Fibroblast of lung (primary cell): ENCODE measurements at places on chromosomes 12 and 14. TPM values are rescaled to one million over a fixed set of nuclear protein-coding genes. Genes with fewer than 3 reads are reported as not detected.

DNA sequence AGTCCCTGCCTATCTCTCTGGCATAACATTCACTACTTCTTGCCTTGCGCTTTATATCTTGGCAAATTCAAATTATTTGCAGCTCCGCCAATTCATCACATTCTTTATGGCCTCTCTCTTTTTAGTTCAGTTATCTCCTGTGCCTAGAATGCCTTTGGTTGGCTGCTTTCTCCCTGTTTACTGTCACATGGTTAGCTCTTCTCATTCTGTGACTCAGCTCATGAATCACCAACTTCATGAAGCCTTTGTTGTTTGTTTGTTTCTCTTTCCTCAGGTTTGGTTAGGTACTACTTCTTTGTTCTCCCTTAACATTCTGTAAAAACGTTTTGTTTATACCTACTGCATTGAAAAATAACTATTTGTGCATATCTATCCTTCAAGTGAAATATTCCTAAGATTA, 376.5 kb upstream of the GARIN6 start:
- H3K27me3 ChIP-seq = no peaks in the 10 kb centered on the region
- no peak overlapping the region for H3K4me3 ChIP-seq
- no peak for DNase-seq
- H3K36me3 ChIP-seq = no peaks in the 10 kb centered on the region
- no peaks in the 10 kb centered on the region for H3K4me1 ChIP-seq

- H3K4me3 ChIP-seq = peak overlapping the region; percentile 90
- DNase-seq = no peak
- H3K27me3 ChIP-seq = peaks cover under 1% of the 10 kb centered on the region
- H3K4me1 ChIP-seq = peaks cover 4% of the 10 kb centered on the region
Measured at GRCh38 chr14:23555533-23555881, 564 bp upstream of the THTPA start.

- no peak overlapping the region for H3K4me3 ChIP-seq
- H3K36me3 ChIP-seq = no peaks in the 10 kb centered on the region
- no peaks in the 10 kb centered on the region for H3K27me3 ChIP-seq
- no peak overlapping the region for H3K27ac ChIP-seq
- H3K4me1 ChIP-seq = peaks cover 2% of the 10 kb centered on the region
- peak; percentile 64 for DNase-seq
Measured at GRCh38 chr12:49636979-49637755, 13.8 kb downstream of the PRPF40B start.

DNA sequence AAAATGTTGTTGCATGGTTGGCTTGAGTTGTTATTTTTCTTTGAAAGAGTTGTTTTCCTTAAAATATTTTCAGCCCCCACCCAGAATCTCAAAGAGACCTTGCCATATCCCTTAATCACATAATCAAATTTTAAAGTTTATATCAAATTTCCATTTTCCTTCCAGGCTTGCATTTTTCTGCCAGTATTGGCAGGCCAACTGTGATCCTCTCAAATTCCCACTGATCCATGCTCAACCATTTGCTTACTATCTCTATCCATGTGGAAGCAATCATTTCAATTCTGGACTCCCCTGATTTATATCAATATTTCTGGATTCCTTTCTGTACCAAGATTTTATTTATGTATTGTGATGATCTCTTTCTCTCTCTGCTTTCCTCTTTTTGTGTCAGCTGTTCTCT, 64.2 kb upstream of the PYGL start:
- H3K36me3 ChIP-seq = no peaks in the 10 kb centered on the region
- H3K4me3 ChIP-seq = no peak overlapping the region
- H3K27me3 ChIP-seq = no peaks in the 10 kb centered on the region

DNA sequence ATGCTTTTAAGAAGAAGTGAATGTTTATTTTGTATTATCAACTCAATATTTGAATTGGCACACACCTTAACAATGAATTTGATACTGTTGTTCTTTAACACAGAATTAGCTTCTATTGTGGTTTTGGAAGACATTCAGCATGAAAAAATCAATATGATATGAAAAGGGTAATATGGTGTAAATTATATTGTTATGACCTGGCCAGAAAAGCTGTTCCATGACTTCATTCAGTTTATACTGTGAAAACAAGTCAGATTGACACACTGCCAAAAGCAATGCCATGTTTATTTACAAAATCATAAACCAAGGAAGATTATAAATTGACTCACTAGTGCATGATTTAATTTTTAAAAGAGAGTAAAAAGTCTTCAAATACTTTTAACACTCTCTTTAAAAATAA, 851.4 kb upstream of the SEL1L start:
- H3K36me3 ChIP-seq = no peaks in the 10 kb centered on the region
- no peak for DNase-seq
- no peaks in the 10 kb centered on the region for H3K27me3 ChIP-seq
- H3K4me3 ChIP-seq = no peak overlapping the region
- no peaks in the 10 kb centered on the region for H3K4me1 ChIP-seq

- DNase-seq = no peak
- H3K36me3 ChIP-seq = no peaks in the 10 kb centered on the region
- no peak overlapping the region for H3K4me3 ChIP-seq
- H3K27ac ChIP-seq = no peak overlapping the region
- no peaks in the 10 kb centered on the region for H3K4me1 ChIP-seq
- no peaks in the 10 kb centered on the region for H3K27me3 ChIP-seq
Measured at GRCh38 chr14:95193081-95193480, 35.8 kb upstream of the DICER1 start.

DNA sequence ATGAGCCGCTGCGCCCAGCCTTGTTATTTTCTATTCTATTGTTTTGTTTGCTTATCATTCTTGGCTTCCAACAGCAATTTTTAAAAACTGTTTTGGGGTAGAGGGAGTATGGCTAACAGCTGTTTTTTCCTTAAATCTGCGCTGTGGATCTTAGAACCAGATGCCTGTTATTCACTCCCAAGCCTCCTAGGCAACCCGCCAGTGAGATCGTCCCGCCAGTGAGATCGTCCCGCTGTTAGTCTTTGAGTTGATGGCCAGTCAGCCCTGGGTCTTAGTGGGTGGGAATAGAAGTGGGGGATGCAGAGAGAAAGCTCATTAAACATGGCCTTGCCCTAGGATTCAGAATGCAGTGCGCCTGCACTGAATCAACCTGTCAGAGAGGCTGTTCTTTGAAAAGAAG, 67.3 kb upstream of the BICD1 start:
- no peaks in the 10 kb centered on the region for H3K27me3 ChIP-seq
- DNase-seq = peak; percentile 21
- no peaks in the 10 kb centered on the region for H3K4me1 ChIP-seq
- no peak overlapping the region for H3K4me3 ChIP-seq
- no peak overlapping the region for H3K27ac ChIP-seq
- no peaks in the 10 kb centered on the region for H3K36me3 ChIP-seq

Gene RBP5
- not detected in 2 replicates for polyA plus RNA-seq

GRCh38 chr12:53049571-53050318, at the start of gene TNS2:
Gene TNS2 (plus strand): TSS chr12:53050065. CDS start chr12:53050186, 121 bp downstream.
- peak within 1 kb of the TSS; percentile 95 for H3K27ac ChIP-seq
- DNase-seq = peak; percentile 57
- H3K27me3 ChIP-seq = no peaks in the 10 kb centered on the region

Gene TRAF3
- 12.1 and 14.1 TPM in 2 replicates for polyA plus RNA-seq

Gene UBC
- 2,019 and 3,087 TPM in 2 replicates for polyA plus RNA-seq

GRCh38 chr14:53929871-53930715, 26.5 kb downstream of the BMP4 start:
- no peaks in the 10 kb centered on the region for H3K36me3 ChIP-seq
- no peak overlapping the region for H3K4me3 ChIP-seq
- H3K27me3 ChIP-seq = no peaks in the 10 kb centered on the region
- H3K4me1 ChIP-seq = peaks cover 7% of the 10 kb centered on the region
- no peak overlapping the region for H3K27ac ChIP-seq

DNA sequence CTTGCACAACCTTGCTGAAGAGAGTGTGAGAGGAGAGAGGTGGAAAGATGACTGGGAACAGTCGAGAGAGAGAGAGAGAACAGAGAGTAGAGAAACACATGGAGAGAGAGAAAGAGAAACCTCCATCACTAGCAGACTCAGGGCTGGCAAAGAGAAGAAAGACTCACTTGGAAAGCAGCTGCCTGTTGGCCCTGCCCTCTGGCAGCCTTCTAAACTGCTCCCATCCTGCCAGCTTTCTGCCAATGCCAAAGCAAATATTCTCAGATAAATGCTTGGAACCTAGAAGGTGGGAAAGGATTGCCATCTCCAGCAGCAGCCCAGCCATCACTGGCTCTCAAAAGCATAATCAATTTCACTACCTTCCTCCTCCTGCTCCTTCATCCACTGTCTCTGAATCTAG, 107.9 kb upstream of the WSCD2 start:
- no peak for DNase-seq
- H3K4me3 ChIP-seq = no peak overlapping the region
- no peaks in the 10 kb centered on the region for H3K4me1 ChIP-seq

DNA sequence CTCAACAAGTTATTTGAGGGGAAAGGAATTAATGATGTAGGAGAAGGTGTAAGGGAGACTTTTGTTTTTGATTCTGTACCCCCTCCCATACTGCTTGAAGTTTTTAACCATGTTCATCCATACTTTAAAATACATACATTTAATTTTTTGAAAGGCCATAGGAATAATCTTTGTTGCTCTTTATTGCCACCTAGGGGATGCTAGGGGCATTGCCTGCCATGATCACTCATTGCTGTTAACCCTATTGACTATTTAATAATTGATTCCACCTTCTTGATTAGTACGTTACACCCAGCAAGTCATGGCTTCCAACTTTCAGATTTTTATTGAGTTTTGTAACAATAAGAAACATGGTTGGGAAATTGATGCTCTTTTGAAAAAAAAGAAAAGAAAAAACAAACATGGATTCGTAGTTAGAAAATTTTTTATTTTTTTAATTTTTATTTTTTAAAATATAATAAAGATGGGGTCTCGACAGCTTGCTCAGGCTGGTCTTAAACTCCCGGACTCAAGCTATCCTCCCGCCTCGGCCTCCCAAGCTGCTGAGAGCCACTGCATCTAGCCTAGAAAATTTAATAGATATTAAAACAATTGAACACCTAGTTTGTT, 8.5 kb upstream of the PRKAB1 start:
- no peaks in the 10 kb centered on the region for H3K27me3 ChIP-seq
- no peak overlapping the region for H3K27ac ChIP-seq
- no peak for DNase-seq

Gene BBOF1
- 3.0 and 7.8 TPM in 2 replicates for polyA plus RNA-seq

- no peak overlapping the region for H3K27ac ChIP-seq
- no peaks in the 10 kb centered on the region for H3K36me3 ChIP-seq
- H3K4me3 ChIP-seq = no peak overlapping the region
- H3K27me3 ChIP-seq = no peaks in the 10 kb centered on the region
- DNase-seq = no peak
Measured at GRCh38 chr14:91674911-91675310, 57.0 kb downstream of the CATSPERB start.

DNA sequence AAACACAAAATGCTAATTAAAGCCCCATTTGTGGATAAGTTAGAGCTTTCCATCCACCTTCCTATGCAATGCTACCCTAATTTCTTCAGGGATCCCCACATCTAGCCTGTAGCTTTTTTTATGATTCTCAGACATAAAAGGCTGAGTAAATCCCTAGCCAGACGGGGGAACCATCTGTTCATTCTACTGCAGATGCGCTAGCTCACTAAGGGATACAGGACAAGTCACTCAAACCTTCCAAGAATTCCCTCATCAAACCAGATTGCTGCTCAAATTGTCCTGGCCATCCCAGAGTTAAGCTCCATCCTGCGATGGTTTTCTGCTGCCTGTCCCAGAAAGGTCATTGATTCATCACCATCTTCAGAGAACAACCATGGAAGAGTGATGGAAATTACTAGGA, 56.7 kb downstream of the MYRFL start:
- H3K27ac ChIP-seq = no peak overlapping the region
- H3K4me1 ChIP-seq = no peaks in the 10 kb centered on the region
- no peak overlapping the region for H3K4me3 ChIP-seq

Gene SLC15A5
- polyA plus RNA-seq = not detected in 2 replicates

- H3K27me3 ChIP-seq = no peaks in the 10 kb centered on the region
- DNase-seq = no peak
- no peak overlapping the region for H3K27ac ChIP-seq
- no peaks in the 10 kb centered on the region for H3K4me1 ChIP-seq
- H3K4me3 ChIP-seq = no peak overlapping the region
Measured at GRCh38 chr14:47637753-47638152, 37.7 kb downstream of the MDGA2 start.

- no peaks in the 10 kb centered on the region for H3K4me1 ChIP-seq
- H3K27me3 ChIP-seq = no peaks in the 10 kb centered on the region
- H3K36me3 ChIP-seq = no peaks in the 10 kb centered on the region
- H3K4me3 ChIP-seq = no peak overlapping the region
Measured at GRCh38 chr12:79067977-79068376, 203.4 kb downstream of the SYT1 start.

DNA sequence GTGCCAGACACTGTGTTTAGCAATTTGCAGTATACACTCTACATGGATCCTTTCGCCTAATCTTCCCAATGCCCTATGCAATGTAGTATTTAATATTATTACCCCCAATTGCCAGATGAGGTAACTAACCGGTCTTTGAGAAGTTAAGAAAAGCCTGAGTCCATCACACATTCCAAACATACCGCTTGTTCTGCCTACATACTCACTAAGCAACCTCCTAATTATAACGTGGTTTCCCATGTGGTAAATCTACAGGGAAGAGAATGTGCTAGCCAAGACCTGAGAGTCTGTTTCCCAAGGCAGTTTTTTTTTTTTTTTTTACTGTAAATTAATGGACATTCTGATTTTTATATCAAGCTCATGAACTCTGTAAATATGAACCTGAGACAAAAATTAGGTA, 37.2 kb downstream of the ATP2B1 start:
- no peaks in the 10 kb centered on the region for H3K27me3 ChIP-seq
- peak; percentile 91 for DNase-seq
- H3K27ac ChIP-seq = no peak overlapping the region
- no peaks in the 10 kb centered on the region for H3K36me3 ChIP-seq
- H3K4me1 ChIP-seq = no peaks in the 10 kb centered on the region
- H3K4me3 ChIP-seq = no peak overlapping the region

- no peak overlapping the region for H3K4me3 ChIP-seq
- no peak for DNase-seq
- no peak overlapping the region for H3K27ac ChIP-seq
- no peaks in the 10 kb centered on the region for H3K36me3 ChIP-seq
- H3K27me3 ChIP-seq = no peaks in the 10 kb centered on the region
Measured at GRCh38 chr12:128077211-128077916, 189.6 kb upstream of the TMEM132C start.

Gene FSCB
- polyA plus RNA-seq = not detected in 2 replicates
